Osteocyte (in vitro differentiated cells): ENCODE measurements at places on chromosomes 11 and 22. TPM values are rescaled to one million over a fixed set of nuclear protein-coding genes. Genes with fewer than 3 reads are reported as not detected.

The NUP50 gene
- total RNA-seq, result 44.1 and 48.3 TPM in 2 replicates

The CCDC87 gene
- total RNA-seq, result 0.19 and 0.39 TPM in 2 replicates

The TIGD3 gene
- total RNA-seq, result 0.16 and 0.24 TPM in 2 replicates

The BMAL1 gene
- total RNA-seq, result 23.0 and 25.3 TPM in 2 replicates

The RBFOX2 gene
- 151 and 153 TPM in 2 replicates for total RNA-seq
